Articular chondrocyte of knee joint (primary cell): ENCODE measurements at places on chromosomes 12 and 14. TPM values are rescaled to one million over a fixed set of nuclear protein-coding genes. Genes with fewer than 3 reads are reported as not detected.

The NEDD8 gene
- total RNA-seq: 104 and 115 TPM in 2 replicates

The KERA gene
- 0.11 TPM in 1 of 2 replicates, not detected in the other for total RNA-seq

The FOXG1 gene
- total RNA-seq: under 0.01 TPM in 1 of 2 replicates, not detected in the other

The INSM2 gene
- total RNA-seq: not detected in 2 replicates

The RBP5 gene
- not detected in 2 replicates for total RNA-seq

The MGST1 gene
- total RNA-seq: 65.2 and 84.7 TPM in 2 replicates

The FGF23 gene
- not detected in 2 replicates for total RNA-seq

The DIO2 gene
- total RNA-seq: 14.7 and 44.0 TPM in 2 replicates

The MYL2 gene
- not detected in 2 replicates for total RNA-seq

The ANKS1B gene
- total RNA-seq: 4.4 and 7.4 TPM in 2 replicates

The CEP290 gene
- total RNA-seq: 18.7 and 20.2 TPM in 2 replicates

The CISTR gene
- not detected in 2 replicates for total RNA-seq

The POLR3B gene
- 12.8 and 13.2 TPM in 2 replicates for total RNA-seq

The SERPINA12 gene
- total RNA-seq: not detected in 2 replicates

The IL23A gene
- total RNA-seq: not detected in 2 replicates

The MIPOL1 gene
- 10.8 and 18.2 TPM in 2 replicates for total RNA-seq

The PLEKHA5 gene
- total RNA-seq: 24.9 and 25.5 TPM in 2 replicates

The SLC6A15 gene
- 0.11 and 0.13 TPM in 2 replicates for total RNA-seq
